ENCODE measurements at places on chromosomes 1 and 21. TPM values are rescaled to one million over a fixed set of nuclear protein-coding genes. Genes with fewer than 3 reads are reported as not detected.

TNFAIP8L2 gene
- total RNA-seq = not detected

ADORA1 gene
- total RNA-seq = 0.21 TPM

LCA5L gene
- total RNA-seq = 0.42 TPM

MATN1 gene
- 0.07 TPM for total RNA-seq

DDR2 gene
- total RNA-seq = 0.41 TPM

DNA sequence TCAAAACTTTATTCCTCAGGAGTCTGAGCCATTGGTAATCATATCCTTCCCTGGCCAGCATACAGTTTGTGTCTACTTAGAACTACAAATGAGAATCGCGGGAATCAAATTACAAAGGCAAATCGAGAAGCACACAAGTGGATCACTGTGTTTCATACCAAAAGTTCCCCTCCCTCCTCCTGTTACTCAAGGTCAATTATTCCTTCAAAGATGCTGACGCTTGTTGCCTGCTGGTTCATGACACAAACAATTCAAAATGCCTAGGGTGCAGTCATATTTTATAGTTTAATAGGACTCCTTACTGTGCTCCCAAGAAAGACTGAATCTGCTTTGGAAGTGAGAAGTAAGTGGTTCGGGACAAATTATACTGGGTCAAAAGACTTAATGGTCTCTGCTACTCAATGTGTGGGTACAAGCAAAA lies 93.0 kb upstream of the PBX1 start:
- no peak for DNase-seq

DNA sequence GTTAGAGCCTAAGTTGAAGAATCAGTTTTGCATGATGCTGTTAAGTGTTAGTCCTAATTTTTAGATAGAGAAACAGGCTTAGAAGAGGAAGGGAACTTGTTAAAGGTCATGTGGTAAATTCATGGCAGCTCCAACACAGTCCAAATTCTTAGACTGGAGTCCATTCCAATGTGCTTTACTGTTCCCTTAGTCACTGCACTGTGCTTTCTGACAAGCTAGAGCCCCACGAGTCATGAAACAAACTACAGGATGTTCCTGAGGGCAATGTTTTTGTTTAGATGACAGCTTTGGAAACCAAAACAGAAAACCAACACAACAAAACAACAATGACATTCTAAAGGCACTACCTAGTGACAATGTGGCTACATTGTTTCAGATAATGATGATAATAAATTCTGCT lies 23.1 kb upstream of the RGS4 start:
- no peak for DNase-seq

DNA sequence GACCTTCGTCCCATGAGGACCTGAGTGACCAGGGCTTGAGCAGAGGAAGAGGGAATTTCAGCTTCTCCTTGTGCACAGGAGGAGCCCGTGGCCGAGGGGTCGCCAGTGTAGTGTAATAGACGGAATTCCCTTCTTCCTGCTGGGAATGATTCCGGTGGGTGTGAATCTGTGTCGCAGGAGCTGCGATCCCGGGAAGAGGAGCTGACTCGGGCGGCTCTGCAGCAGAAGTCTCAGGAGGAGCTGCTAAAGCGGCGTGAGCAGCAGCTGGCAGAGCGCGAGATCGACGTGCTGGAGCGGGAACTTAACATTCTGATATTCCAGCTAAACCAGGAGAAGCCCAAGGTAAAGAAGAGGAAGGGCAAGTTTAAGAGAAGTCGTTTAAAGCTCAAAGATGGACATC lies 34.4 kb downstream of the MAP3K21 start:
- no peak for DNase-seq

DNA sequence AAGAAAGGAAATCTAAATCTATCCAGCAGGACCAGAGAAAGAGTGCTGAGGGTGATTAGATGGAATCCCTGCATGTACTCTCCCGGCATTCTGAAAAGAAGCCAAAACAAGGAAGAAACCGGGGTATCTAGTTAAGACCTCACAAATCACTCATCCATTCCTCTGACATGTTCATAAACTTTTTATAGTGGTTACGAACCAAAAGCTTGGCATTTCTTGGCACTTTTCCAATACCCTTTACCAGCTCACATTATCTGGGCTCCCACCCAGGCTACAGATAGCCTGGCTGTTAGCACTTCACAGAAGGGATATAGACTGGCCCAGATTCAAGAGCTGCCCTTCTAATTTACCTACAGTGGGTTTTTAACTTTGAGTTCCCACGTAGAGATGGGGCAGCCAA lies 1.8 kb upstream of the C1orf74 start:
- no peak for DNase-seq

- DNase-seq = peak; percentile 100
Observed at GRCh38 chr1:66446261-66447001, 87.5 kb upstream of the SGIP1 start.

GRCh38 chr1:243474136-243474881 lies 218.5 kb downstream of the SDCCAG8 start:
- no peak for DNase-seq

DNA sequence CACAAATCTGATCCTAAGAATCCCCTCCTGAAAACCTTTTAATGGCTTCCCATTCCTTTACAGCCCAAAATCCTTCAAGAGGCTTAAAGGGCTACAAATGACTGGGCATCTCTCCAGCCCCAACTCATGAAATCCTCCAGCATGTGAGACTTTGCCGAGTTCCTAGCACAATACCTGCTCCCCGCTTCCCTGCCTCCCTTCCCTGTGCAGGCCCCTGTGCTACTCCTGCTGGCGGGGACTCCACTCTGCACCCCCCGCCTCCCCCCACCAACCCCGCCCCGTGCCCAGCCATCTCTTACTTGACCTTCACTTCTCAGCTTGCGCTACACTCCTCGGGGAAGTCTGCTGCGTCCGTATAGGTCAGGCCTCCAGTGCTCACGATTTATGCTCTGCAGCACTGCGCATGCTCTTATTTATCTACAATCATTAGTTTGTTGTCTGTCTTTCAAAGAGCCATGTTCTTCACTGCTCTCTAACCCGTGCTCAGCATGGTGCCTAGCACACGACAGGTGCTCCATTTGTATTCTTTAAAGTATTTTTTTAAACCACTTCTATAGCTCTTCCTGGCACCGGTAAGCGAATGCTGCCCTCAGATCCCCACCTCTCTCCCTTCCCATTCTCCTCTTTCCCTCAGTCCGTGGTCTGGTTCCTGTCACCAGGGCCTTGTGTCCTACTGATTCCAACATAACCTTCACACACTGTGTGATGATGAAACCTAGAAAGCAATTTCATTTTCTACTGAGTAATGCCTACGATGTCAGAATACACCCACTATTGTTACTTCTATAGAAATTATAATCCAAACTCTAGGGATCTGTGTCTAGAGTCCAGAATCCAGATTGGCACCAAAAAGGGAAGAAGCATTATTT lies 37.5 kb upstream of the PLA2G2C start:
- DNase-seq = no peak

DNA sequence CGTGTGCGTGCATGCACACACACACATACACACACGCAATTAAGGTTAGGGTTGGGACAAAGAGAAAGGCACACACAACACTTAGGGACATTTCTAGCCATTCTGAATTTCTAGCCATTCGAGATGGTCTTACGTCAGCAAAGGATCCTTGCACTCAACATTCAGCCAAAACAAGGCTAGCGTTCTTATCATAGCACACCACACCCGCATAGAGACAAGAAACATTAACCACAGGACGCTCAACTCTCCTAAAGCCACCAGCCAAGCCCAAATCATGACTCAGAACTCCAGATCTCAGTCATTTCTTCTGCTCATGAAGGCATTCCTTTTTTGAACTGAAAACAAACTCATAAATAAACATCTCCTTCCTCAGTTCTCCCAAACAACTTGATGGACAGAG lies 106.8 kb downstream of the LMO4 start:
- peak; percentile 32 for DNase-seq

GRCh38 chr1:221303623-221304022 lies 424.4 kb downstream of the HLX start:
- DNase-seq = no peak

DNA sequence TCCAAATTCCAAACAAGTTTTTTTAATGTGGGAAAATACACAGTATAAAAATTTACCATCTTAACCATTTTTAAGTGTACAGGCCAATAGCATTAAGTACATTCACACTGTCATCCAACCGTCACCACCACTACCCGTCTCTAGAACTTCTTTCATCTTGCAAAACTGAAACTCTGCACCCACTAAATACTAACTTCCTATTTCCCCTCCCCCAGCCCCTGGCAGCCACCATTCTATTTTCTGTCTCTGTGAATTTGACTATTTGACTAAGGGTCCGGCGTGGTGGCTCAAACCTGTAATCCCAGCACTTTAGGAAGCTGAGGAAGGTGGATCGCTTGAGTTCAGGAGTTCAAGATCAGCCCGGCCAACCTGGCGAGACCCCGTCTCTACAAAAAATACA lies 36.1 kb downstream of the CLSTN1 start:
- no peak for DNase-seq

DNA sequence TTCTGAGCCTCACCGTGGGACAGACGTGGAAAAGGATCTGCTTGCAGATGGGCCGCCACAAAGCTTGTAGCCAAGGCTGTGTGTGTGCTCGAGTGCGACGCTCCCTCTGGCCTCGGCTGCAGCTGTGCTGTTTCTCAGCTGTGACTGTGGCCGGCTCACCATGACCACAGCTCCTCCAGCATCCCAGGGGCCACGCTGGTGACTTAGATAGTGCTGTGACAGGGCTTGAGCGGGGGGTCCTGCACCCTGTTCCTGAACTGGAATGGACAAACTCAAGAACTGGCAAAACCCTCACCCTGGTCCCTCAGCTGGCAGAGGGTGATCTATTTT lies 17.4 kb upstream of the ACTRT2 start:
- DNase-seq = no peak

DNA sequence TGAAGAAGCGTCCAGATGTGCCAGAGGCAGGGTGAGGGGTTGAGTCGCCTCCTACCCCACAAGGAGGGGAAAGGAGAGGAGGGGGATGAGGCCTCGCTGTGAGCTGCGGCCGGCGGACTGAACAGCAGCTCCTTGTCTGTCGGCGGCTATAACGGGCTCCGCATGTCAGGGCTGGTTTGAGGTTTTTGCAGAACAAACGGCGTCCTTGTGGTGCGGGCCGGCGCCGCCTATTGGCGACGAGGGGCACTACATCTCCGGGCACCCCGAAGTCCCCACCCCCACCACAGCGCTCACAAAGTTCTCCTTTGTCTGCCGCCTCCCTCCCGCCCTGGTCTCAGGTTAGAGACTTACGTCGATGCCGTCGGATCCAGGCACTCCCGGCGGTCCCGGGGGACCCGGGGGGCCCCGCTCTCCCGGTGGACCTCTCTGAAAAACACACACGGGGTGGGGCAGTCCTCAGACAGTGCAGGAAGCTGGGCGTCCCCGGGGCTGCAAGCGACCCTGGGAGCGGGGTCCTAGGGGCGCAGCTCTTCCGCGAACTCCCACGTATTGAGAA lies 1.8 kb downstream of the COL9A2 start:
- peak; percentile 79 for DNase-seq

- DNase-seq = no peak
Observed at GRCh38 chr1:28813931-28814465, 2.0 kb downstream of the OPRD1 start.

DNA sequence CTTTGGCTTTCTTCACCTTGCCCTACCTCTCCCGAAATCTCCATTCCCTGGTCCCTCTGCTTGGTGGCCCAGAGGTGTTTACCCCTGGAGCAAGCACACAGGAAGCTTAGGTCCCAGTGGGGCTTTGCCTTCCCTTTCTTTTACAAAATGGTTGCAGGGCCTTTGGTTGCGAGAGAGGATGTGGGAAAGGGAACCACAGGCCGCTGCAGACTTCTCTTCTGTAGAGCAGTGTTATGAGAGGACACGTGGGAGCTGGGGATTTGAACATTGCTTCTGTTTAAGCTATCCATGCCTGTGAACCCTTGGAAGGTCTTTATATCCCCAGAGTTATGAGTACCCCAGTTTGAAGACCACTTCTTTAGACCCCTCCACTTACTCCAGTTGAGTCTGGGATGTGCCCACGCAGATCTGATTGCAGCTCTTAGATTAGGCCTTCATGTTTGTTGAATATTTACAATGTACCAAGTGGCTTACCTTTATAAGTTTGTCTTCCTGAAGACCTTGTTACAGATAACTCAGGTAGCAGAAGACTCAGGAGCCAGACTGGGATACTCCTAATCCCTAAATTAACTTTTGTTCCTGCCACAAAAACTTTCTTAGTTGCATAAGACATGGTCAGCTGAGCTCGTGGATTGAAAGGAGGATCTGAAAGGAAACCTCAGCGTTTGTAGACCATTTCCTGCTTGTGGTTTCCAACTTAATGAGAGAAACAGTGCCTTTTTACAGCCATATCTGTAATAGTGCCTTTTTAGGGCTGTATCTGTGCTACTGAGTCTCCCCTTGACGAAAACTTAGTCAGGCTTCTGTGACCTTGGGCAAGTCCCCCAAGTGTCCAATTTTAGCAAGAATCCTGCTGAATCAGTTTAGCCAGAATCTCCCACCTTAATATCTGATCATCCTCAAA lies 21.9 kb upstream of the IVNS1ABP start:
- DNase-seq = no peak

GRCh38 chr1:100506217-100506616 lies 31.7 kb upstream of the GPR88 start:
- DNase-seq = no peak

DNA sequence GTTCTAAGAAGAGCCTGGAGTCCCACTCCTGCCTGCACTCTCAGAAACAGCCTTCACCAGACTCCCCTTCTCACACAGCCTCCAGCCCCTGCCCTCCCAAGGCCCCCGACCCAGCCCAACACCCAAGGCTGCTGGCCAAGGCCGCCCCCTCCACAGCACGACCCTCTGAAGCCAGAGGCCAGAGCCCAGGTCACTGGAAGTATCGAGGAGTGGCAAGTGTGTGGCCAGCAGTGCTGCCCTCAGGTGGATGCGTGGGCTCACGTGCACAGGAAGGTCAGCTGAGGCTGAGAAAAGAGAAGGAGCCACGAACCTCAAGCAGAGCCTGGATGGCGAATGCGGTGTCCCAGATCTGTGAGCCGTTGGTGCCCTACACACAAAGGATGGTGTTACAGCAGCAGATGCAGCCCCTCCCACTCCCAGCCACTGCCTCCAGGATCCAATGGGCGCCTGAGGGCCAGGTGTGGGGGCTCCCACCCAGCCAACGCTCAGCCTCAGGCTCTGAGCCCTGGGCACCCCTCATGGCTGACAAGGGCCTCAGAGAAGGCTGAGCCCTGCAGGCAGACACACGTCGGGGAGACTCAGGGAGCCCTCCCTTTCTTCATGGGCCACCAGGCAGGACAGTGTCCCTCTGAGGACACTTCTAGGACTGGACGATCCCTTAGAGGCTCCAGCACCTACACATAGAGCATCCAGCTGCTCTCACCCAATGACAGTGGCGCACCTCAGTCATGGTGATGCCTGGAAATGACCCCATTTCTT lies 18.0 kb downstream of the LSS start:
- no peak for DNase-seq

Measured in foreskin keratinocyte (primary cell).